Fibroblast of the conjunctiva (primary cell): ENCODE measurements at places on chromosomes 16 and 17.

DNA sequence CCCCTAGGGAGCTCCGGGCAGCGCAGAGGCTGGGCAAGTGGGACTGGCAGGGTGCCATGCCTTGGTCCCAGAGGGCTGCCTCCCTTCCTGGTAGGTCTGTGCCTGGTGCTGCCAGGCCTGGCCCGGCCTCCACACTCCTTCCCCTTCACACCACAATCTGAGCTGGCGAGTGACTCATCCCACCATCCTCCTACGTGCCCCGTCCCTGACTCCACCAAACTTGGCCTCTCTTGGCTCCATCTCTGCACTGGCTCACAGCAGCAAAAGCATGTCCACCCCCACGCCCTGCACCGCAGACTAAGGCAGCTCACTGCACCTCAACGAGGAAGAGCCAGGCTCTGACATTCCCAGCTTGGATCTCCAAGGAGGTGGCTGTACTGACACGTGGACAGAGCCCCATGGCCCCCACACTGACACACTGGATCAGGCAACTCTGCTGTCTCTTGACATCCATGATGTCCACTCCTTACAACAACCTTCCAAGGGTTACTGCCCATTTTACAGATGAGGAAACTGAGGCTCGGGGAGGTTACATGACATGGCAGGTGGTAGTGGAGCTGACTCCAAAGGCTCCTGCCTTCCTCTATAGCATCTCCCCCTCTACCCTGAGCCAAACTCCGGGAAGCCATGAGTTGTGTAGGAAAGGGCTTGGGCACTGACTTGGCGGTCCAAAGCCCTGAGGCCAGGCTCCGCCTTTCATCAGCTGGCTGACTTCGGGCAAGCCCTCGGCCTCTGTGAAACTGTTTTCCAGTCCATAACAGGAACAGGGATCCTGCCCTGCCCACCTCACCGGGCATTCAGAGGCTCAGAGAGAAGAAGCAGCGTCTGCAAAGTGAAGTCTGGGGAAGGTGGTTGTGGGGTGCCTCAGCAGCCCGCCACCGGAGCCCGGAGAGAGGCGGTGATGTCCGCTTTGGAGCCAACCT lies 20.1 kb upstream of the KRT19 start:
- DNase-seq, result peak; percentile 88

DNA sequence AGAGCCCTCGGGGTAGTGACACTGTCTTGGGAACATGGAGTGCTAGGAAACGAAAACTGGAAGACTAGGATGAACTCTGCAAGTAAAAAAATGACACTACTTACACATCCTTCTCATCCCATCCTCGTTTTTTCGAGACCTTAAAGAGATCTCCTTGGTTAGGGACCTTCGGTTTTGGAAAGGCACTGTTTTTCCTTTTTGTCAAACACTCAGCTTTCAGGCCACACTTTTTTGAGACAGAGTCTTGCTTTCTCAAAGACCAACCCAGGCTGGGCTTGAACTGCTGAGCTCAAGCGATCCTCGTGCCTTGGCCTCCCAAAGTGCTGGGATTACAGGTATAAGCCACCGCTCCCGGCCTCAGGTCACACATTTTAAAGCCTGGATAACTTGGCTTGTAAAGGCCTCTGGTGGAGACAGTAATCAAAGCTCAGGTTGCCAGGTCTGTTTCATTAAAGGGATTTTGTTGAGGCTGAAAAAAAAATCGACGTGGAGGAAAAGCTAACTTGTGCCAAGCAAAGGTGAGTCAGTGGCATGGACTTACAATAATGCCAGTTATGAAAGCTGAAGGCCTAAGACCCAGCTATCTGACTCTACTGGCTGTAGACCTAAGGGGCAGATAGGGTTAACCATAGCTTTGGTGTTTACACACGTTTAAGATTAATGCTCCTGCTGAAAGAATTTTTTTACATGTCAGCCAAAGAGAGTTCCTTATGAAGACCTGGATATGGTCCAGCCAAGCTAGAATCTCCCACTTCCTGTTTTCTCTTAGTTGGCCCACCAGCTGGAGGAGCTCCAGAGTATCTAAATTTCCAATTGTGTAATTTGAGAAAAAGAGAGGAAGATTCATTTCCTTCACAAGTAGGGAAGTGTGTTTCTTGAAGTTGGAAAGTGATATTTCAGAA lies 823 bp downstream of the NBR1 start:
- DNase-seq, result peak; percentile 84

- no peak for DNase-seq
Measured at GRCh38 chr16:30615358-30616091, 5.3 kb upstream of the ZNF689 start.

GRCh38 chr17:75683583-75683982 lies 16.4 kb downstream of the SAP30BP start:
- DNase-seq, result no peak

DNA sequence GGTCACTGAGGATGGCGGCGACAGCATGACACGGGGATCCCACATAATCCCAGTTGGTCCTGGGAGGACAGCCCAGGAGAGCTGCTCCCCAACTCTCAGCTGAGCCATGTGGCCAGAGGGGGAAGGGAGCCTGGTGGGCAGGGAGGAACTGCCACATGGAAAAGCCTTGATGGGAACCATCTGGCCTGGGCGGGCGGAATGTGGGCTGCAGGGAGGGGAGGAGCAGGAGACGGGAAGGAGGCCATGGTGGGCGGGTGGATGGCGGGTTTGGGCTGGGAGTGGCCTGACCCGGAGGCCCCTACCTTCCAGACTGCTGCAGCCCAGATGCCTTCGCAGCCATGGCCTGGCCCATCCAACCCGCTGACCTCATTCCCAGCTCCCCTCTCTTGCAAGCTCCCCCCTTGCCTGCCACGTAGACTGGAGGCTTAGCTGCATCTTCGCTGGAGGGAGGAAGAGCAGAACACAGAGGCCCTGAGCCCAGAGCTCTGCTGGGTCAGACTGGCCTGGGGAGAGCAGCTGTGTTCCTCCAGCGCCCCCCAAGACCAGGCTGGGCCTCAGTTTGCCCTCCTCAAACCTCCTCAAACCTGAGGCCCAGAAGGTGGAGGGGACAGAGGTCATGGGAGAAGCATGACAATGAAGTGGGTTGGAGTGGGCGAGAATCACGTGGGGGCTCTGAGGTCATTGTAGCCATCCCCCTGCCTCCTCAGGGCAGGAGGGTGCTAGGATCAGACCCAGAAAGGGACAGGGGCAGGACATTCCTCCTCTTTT lies 8.2 kb upstream of the COL1A1 start:
- DNase-seq, result peak; percentile 99

DNA sequence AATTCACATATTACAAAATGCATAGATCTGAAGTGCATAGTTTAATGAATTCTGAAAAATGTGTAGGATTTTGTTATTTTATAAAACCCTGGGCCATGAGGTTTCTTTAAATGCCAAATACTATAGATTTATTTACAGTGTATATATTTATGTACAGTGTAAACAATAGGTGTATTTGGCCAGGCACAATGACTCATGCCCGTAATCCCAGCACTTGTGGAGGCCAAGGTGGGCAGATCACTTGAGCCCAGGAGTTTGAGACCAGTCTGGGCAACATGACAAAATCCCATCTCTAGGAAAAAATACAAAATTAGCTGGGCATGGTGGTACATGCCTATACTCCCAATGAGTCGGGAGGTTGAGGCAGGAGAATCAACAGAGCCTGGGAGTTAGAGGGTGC lies 249.4 kb downstream of the PRKCA start:
- no peak for DNase-seq

DNA sequence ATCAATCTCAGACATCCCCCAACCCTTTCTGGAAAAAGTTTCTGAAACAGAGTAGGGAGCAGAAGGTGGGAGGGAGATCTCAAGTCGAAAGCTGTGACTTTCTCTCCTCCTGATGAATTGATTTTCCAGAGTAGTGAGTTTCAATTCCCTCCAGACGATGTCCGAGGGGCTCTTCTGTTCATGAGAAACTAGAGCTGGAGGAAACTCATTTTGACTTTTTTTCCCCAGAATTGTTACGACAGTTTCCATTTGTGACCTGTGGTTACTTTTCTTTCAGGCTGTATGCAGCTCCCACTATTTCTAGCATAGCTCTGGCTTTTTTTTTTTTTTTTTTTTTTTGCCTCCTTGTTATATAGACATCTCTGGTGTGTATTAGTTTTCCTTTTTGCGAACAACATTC lies 422.1 kb upstream of the SALL1 start:
- no peak for DNase-seq
